ENCODE measurements at places on chromosomes 4 and X. TPM values are rescaled to one million over a fixed set of nuclear protein-coding genes. Genes with fewer than 3 reads are reported as not detected.

HMGN5 gene
- total RNA-seq: 7.9 TPM

LAMP2 gene
- 64.5 TPM for total RNA-seq

DNA sequence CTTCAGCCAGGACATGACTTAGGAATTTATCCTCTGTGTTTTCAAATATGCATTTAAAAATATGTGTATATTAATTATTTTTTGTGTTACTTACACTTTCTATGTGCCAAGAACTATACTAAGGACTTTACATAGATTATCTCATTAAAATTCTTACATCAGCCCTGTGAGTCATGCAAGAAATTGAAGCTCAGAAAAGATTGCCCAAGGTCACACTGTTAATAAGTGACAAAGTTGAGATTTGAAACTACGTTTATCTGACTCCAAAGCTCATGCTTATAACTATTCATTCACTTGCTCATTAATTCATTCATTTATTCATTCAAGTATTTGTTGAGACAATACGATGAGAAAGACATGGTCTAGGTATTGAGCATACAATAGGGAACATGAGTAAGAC lies 62.9 kb upstream of the CHRDL1 start:
- no peak for DNase-seq

CFP gene
- total RNA-seq: 0.69 TPM

- no peak for DNase-seq
Measured at GRCh38 chrX:56757327-56757726, 28.3 kb downstream of the NBDY start.

NEUROG2 gene
- not detected for total RNA-seq

KIF4A gene
- total RNA-seq: 18.0 TPM

DNA sequence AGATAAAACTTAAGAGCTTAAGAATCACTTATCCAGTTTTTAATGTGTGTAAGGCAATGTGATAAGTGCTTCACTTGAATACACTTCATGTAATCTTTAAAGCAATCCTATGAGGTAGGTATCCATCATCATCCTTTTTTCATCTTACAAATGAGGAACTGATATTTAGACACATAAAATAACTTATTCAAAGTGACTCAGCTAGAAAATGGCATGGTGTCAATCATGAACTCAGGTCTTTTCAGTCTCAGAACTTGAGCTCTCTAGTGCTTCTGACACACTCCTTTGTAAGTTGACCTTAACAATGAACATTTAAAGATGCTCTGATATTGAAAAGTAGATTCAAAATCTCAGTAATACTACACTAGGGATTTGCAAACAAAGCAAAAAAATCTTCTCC lies 224.8 kb upstream of the TEX13C start:
- no peak for DNase-seq

DSPP gene
- not detected for total RNA-seq

- peak; percentile 10 for DNase-seq
Measured at GRCh38 chrX:5236096-5236495, 992.6 kb downstream of the NLGN4X start.

DNA sequence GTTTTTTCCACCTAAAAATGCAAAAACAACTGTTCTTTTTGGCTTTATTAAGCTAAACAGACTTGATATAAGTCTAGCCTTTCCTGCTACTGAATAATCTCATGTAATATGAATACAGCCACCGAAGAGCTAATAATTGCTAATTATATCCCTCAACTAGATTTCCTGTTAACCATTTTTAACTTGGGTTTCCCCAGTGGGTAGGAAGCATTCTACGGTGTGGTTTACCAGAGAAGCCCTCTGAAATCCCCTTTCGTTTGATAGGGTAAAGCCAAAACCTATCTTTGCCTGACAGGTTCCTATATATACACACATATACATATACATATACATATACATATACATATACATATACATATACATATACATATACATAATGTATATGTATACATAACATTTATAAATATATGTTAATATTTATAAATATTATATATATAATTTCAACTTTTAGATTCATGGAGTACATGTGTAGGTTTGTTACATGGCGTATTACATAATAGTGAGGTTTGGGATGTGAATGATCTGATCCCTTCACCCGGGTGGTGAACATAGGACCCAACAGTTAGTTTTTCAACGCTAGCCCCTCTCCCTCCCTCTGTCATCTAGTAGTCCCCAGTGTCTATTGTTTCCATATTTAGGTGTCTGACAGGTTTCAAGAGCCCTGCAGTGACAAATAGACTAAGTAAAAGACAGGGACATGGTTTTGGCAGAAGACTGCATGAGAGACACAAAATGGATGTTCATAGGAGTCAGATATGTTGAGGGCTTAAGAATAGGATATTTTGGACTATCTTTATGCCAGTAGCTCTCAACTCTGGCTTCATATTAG lies 62.4 kb downstream of the ATXN3L start:
- no peak for DNase-seq

GRCh38 chr4:7596918-7597606 lies 162.3 kb upstream of the PSAPL1 start:
- DNase-seq: no peak

DNA sequence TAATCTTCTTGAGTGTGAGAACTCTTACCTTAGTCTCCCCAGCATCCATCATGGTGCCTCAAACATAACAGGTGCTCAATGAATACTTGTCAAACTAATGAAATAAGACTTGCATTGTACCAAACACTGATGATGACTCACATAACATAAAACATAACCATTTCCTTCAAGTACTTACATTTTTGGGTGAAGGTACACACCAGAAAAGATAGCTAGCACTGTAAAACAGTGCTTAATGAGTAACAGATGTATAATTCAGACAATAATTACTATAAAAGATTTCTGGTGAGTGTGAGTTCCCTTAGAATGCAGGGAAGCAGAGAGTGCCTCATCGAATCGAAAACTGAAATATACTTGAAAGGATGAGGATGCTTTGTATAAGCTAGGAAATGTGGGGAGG lies 70.1 kb upstream of the HCCS start:
- DNase-seq: no peak

DNA sequence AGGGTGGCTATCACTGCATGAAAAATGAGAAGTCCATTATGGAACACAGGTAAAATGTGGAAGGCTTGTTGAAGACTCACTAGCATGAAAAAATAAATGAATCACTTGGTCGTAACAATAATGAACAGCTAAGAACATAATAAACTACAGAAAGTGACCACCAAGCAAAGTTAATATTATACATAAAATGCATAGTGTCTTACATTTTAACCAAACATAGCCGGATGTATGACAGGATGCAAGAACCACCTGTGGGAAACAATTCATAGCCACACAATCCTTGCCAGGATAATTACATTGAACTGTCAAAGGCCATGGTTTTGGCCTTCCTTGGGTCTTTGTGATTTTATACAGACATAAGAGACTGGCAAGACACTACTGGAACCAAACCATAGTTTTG lies 81.9 kb upstream of the ATXN3L start:
- DNase-seq: no peak

DNA sequence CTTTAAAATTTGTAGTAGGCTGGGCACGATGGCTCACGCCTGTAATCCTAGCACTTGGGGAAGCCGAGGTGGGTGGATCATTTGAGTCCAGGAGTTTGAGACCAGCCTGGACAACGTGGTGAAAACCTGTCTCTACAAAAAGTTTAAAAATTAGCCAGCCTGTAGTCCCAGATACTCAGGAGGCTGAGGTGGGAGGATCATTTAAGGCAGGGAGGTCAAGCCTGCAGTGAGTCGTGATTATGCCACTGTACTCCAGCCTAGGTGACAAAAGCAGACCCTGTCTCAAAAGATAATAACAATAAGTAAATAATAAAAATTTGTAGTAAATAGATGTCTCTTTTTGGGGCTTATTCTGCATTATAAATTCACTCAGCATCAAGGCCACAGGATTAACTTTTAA lies 118.5 kb downstream of the IRF2 start:
- no peak for DNase-seq

DNA sequence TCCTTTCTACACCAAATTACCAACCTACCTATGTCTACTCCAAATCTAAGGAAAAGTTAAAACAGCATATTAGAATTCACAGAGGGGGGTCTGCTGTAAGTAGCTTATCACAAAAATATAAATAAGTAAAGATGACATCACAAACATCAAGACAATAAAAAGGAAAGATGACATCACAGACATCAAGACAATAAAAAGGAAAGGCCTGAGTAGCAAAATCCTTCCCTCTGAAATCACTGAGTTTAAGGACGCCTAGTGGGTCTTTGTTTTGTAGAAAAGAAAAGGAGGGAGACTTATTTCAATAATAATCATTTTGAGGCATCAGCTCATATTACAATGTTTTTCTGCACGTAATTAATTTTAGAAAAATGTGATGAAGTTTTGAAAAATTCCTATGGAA lies 707.0 kb upstream of the GRID2 start:
- DNase-seq: no peak

ADRA2C gene
- 3.0 TPM for total RNA-seq

DNA sequence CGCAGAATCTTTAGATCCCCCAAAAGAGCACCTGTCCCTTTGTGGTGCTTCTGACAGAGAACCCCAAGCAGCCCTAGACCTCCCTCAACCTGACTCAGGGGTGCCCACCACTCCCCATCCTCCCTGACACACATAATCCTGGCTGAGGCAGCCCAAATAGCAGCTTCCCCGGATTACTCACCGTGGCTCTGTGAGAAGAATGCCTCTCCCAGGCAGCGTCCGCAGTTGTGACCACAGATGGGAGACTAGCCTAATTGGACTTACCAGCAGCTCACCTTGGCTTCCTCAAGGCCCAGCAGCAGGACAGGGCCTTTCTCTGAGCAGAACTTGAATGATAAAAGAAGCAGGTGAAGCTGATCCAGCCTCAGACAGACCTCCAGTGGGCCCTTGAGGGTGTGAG lies 10.3 kb upstream of the ODAPH start:
- no peak for DNase-seq

DNA sequence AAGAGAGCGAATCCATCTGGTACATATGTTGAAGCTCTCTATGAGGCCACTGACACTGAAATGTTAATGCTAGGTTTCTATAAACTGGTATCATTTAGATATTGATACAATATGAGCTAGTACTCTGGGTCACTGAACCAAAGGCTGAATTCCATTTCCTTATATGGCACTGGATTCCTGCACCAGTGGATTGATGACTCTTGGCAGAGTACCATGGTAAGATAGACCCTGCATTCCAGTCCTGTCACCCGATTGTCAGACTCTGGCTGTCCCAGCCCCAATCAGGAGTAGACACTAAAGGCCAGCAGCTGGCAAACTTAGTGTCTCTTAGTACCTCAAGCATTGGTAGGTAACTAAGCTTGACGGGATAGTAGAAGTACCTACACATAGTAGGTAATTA lies 44.0 kb upstream of the EOLA2 start:
- DNase-seq: no peak

DNA sequence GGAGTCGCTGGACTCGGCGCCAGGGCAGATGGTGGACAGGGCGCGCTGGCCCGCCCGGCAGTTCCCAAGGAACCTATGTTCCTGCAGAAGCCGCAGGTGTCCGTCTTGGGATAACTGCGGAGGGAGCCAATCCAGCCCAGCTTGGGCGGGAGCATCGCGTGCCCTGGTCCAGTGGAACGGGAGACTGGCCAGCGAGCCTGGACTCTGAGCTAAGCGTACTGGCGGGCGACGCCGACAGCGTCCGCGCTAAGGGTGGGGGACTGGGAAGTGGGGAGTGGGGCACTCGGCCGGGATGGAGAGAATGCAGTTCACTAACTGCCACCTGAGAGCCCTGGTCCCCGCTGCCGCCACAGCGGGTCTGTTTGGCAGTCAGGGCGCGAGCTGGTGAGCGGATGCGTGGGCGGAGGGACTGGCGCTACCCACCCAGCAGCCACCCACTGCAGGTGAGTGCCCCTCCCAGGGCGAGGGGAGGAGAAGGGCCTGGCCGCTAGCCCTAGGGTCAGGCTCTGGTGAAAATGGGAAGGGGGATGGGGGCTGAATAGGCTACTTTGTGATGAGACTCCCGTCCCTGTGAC lies 1.3 kb upstream of the MAMLD1 start:
- no peak for DNase-seq

DNA sequence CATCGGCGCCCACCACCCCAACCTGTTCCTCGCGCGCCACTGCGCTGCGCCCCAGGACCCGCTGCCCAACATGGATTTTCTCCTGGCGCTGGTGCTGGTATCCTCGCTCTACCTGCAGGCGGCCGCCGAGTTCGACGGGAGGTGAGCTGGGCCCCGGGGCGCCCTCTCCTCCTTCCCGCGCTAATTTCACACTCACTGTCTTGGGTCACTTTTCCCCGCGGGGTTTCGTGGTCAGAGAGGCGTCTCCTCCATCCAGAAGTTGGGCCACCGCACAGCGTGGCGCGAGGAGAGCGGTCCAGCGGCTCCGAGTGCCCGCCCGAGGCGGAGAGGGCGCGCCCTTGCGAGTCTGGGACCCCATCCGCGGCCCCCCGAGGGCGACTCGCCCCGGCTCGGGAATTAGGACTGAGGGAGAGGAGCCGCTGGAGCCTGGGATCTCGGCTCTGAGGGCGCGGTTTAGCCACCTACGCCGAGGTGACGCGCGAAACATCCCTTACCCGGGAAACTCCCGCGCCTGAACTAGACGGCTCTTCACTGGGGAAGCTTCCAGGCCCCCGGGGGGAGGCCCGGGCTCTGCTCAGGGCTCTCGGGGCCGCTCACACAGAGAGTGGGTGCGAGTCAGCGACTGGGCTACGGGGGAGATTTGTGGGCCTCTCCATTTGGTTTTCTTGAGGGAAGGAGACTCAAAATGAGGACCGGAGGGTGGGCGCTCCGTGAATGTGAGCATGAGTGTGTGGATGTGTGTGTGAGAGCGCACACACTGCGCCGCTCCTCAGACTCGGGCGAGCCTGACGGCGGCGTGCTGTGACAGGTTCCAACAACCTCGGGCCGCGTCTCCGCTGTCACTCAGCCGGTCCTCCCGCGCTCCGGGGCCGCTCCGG lies 551 bp downstream of the NPNT start:
- DNase-seq: peak; percentile 27

SLC9B1 gene
- 0.79 TPM for total RNA-seq

- DNase-seq: no peak
Measured at GRCh38 chr4:34502086-34502485, 1742.2 kb downstream of the ARAP2 start.

GRCh38 chrX:76815754-76816153 lies 388.2 kb downstream of the MAGEE1 start:
- DNase-seq: no peak

MAMLD1 gene
- 4.4 TPM for total RNA-seq

BEX4 gene
- 68.1 TPM for total RNA-seq

DNA sequence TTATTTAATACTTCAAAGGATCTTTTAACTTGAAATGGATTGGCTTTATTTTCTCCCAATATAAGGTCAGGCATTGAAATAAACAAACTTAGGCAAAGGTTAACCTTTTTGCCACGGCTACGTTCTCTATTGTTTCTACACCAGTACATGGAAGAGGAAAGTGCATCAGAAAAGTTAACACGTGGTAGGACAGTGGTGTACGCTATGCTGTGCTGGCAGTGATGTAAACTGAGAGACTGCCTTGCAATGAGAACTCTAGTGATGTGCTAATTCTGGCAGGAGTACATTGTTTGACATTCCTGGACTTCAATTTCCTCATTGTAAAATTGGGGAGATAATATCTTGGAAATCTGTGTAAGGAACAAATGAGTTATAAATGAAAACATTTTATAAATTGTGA lies 208.2 kb downstream of the TMA16 start:
- DNase-seq: no peak

GRCh38 chr4:75306506-75306905 lies 207.7 kb downstream of the RCHY1 start:
- no peak for DNase-seq

BCORL1 gene
- 38.0 TPM for total RNA-seq

GRCh38 chr4:54872261-54872660 lies 214.5 kb downstream of the KIT start:
- DNase-seq: no peak

GRCh38 chrX:70455366-70456202 lies 10.9 kb downstream of the DLG3 start:
- no peak for DNase-seq
